ENCODE measurements at places on chromosomes 3 and 15.

- no peak for DNase-seq
These were observed 23.7 kb downstream of the ATRIP start for GRCh38 chr3:48470286-48470685.

- peak; percentile 85 for DNase-seq
These were observed 2.6 kb downstream of the GNAI2 start for GRCh38 chr3:50238549-50239026.

- no peak for DNase-seq
These were observed 1003.3 kb upstream of the NR2F2 start for GRCh38 chr15:95327183-95327525.

DNA sequence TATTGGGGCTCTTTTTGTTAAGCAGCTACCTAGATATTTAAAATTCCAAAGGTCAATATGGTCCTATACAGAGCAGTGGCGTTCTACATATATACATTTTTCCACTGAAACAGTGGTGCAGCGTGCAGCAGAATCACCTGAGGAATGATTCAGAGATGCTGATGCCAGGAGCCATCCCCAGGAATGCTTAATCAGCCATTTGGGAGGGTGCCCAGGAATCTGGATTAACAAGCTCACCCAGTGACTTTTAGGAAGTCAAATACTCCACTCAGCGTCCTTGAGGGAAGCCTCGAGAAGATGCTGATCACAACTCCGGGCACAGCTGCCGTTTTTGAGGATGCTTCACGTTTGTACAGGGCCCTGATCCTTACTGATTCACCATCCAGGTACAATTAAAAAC lies 82.6 kb upstream of the ARHGEF3 start:
- no peak for DNase-seq

- no peak for DNase-seq
These were observed 130.2 kb upstream of the UMPS start for GRCh38 chr3:124599779-124600693.

GRCh38 chr3:133894353-133895207 lies 1.1 kb downstream of the RAB6B start:
- peak; percentile 50 for DNase-seq

DNA sequence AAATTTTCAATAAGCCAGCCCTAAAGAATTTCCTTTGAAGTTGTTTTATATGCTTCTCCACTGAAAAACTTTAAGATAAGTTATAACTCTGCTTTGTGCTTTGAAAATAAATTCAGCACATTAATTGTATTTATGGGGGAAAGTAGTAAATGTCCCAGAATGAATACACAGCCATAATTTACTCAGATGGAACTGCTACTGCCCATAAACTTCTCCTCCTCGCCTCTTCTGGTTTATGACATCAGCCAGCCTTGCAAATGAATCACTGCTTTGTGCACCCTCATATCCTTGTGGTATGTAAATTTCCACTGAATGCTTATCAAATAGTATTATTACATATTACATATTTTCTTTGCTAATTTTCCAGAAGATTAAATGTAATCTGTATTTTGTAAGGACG lies 302.0 kb downstream of the DIPK2A start:
- no peak for DNase-seq

DNA sequence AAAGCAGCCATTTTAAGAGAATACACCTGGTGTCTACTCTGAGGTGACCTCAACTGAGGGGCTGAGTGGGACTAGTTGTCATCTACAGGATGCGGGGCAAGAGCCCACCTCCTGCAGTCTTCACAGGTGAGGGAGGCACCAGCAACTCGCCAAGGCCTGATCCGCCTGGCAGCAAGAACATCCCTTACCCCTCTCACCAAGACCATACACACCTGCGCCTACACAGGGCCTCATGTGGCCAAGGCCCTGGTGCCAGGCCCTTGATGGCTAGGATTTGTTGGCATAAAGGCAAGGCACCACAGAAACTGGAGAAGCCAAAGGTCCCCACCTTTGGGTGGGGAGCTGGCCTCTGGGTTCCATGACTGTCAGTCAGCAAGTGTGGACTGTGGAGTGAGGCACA lies 18.4 kb downstream of the ELP6 start:
- DNase-seq: no peak

DNA sequence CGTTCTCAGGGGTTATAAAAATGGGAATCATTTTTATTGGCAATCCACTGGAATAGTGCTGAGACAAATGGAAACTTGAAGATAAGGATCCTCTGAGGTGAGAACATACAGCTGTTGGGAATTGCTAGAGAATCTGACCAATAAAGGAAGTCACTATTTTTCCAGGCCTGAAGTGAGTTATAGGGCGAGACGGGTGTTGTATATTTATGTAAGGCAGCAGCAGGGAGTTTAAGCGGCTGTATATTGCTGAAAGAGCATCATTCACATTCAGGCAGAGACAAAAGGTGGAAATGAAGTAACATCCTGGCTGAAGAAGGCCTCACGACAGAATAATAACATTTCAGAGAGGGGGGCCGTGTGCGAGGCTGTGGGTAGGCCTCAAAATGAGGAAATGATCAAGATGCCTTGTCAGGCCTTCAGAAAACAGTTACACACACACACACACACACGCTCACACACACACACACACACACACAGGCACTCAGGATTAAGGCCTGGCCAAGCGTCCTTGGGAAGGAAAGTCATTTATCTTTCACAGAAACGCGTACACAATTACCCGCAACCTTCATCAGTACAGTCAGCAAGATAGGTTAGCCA lies 964.9 kb upstream of the NR2F2 start:
- no peak for DNase-seq

DNA sequence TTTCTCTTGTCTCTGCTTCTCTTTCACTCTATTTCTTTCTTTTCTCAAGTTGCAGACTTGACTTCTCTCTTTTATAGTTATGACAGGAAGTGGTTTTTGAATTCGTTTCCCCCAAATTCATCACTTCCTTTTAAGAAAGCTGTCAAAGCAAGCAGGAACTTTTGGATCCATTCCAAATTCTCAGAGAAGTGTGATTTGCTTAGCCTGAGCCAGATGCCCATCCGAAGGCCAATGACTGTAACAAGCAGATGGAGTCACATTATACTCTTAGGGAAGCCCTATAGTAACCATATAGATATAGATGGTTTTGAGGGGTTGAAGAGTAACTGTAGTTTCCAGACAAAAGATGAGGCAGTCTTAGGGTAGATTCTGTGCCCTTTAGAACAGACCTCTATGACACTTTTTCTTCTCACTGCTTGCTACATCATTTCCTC lies 592.0 kb upstream of the KCNMB2 start:
- no peak for DNase-seq

DNA sequence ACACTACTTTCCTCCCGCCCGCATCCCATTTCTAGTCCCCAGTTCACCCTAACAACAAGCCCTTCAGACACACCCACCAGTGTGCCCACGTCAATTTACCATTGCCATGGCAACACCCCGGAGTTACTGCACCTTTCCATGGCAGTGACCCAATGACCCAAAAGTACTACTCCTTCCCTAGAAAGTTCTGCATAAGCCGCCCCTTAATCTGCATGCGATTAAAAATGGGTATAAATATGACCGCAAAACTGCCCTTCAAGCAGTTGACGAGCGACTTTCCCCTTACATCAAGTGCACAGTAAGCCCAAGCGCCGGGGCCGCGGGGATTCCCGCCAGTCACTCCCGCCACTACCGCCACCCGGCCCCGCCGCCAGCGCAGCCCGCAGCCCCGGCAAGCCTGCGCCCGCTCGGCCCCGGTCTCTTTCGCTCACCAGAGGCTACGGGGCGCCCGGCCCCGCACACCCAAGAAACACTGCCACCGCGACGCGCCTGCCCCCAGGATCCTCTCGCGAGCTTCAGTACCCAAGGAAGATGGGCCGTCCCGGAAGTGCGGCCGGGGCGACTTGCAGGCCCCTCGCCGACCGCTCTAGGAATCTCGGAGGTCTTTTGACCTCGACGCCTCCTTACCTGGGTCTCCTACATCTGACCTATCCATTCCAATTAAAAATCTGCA lies 27.2 kb upstream of the ZNF502 start:
- DNase-seq: no peak

- DNase-seq: peak; percentile 14
These were observed 6.2 kb downstream of the UBE2E1 start for GRCh38 chr3:23811919-23812318.
